ENCODE measurements at places on chromosomes 3 and 15. TPM values are rescaled to one million over a fixed set of nuclear protein-coding genes. Genes with fewer than 3 reads are reported as not detected.
A peak's percentile ranks its signal among the peaks of the same experiment; 100 is the strongest.

GRCh38 chr3:182058488-182058887, 346.8 kb downstream of the SOX2 start:
- H3K4me3 ChIP-seq = no peak overlapping the region
- H3K27me3 ChIP-seq = no peaks in the 10 kb centered on the region
- no peaks in the 10 kb centered on the region for H3K4me1 ChIP-seq
- H3K27ac ChIP-seq = no peak overlapping the region
- H3K36me3 ChIP-seq = no peaks in the 10 kb centered on the region

- DNase-seq = no peak
- no peaks in the 10 kb centered on the region for H3K27me3 ChIP-seq
- peaks cover 32% of the 10 kb centered on the region for H3K36me3 ChIP-seq
- H3K27ac ChIP-seq = no peak overlapping the region
- peaks cover 11% of the 10 kb centered on the region for H3K4me1 ChIP-seq
- no peak overlapping the region for H3K4me3 ChIP-seq
Observed at GRCh38 chr3:136711277-136711676, 40.9 kb downstream of the STAG1 start.

DNA sequence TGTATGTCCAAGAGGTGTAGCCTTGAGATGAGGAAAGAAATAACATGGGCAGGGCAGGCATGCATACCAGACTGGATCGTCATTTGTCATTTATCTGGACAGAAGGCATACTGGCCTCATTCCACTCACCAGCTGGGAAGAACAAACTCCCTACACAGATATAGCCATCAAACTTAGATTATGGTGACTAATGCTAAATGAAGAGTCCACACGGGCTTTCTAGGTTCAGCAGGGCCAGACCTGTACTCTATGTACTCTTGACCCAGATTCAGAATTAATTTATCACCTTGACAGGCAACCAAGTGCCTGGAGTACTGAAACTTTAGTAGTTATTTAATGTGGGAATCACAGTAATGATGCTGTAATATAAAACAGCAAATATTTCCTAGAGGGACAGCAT, 164.3 kb upstream of the IL12A start:
- no peak overlapping the region for H3K27ac ChIP-seq
- peaks cover 2% of the 10 kb centered on the region for H3K4me1 ChIP-seq
- no peaks in the 10 kb centered on the region for H3K36me3 ChIP-seq
- H3K27me3 ChIP-seq = no peaks in the 10 kb centered on the region
- no peak for DNase-seq
- H3K4me3 ChIP-seq = no peak overlapping the region

DNA sequence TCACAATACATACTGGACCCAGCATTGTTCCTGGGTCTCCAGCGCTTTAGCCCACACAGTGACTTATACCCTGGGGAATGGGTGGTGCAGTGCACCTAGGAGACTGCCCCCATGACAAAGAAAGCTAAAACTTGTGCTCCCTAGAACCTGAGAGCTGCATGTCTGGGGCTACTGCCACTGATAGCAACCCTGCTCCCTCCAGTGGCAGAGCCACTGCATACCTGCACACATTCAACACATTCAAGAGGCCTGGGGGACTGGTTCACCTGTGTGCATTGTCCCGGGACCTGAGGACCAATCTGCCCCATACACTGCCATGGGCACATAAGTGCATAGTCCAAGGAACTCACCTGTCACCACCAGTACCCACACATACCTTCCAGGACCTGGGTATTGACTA, 302.7 kb upstream of the MANF start:
- H3K4me3 ChIP-seq = no peak overlapping the region
- no peak overlapping the region for H3K27ac ChIP-seq
- no peak for DNase-seq
- H3K27me3 ChIP-seq = no peaks in the 10 kb centered on the region
- H3K4me1 ChIP-seq = no peaks in the 10 kb centered on the region

GRCh38 chr15:75479670-75480069, 28.2 kb upstream of the SIN3A start:
- H3K4me1 ChIP-seq = no peaks in the 10 kb centered on the region
- H3K27ac ChIP-seq = no peak overlapping the region
- H3K4me3 ChIP-seq = no peak overlapping the region
- peaks cover 27% of the 10 kb centered on the region for H3K36me3 ChIP-seq
- DNase-seq = no peak
- H3K27me3 ChIP-seq = no peaks in the 10 kb centered on the region

DNA sequence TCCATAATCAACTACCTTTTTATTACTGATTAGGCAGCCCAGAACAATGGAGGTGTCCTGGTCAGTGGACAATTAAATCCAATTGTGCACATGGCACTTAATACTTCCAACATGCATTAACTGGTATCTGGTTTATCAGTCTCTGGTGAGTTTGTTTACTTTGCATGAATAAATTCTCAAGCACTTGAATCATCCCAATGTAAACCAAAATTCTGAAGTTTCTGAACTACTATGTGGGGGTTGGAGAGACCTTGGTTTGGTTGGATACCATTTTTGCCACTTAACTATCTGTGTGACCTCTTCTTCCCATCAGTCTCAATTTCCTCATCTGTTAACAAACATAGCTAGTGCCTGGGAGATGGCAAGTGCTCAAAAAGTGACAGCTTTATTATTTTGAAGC, 70.5 kb upstream of the MAP4 start:
- no peaks in the 10 kb centered on the region for H3K27me3 ChIP-seq
- H3K4me3 ChIP-seq = no peak overlapping the region
- H3K27ac ChIP-seq = peak overlapping the region; percentile 89
- DNase-seq = no peak

DNA sequence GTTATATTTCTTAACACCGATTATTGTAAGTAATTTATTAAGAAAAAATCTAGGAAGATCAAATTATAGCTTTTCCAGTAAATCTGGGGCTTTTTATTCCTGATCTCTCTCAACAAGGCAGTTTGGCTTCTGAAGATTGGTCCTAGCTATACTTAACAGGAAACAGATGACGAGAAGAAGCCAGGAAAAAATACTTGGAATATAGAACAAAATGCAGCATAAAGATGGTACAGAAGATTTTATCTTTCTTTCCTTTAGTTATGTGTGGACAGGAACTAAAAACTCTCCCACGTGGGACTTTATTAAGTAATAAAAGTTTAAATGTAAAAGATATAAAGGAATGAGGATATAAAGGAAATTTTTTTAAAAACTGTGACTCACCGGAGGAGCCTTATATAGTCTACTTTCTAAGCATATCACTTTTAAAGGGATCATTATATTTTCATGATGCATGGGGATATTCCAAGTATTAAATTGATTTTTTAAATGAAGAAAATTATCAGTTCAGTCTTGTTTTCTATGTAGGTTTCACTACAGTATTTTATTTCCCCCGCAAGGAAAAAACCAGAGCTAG, 8.2 kb downstream of the B3GNT5 start:
- peaks cover 6% of the 10 kb centered on the region for H3K27me3 ChIP-seq
- no peak for DNase-seq
- no peak overlapping the region for H3K27ac ChIP-seq
- no peak overlapping the region for H3K4me3 ChIP-seq

DNA sequence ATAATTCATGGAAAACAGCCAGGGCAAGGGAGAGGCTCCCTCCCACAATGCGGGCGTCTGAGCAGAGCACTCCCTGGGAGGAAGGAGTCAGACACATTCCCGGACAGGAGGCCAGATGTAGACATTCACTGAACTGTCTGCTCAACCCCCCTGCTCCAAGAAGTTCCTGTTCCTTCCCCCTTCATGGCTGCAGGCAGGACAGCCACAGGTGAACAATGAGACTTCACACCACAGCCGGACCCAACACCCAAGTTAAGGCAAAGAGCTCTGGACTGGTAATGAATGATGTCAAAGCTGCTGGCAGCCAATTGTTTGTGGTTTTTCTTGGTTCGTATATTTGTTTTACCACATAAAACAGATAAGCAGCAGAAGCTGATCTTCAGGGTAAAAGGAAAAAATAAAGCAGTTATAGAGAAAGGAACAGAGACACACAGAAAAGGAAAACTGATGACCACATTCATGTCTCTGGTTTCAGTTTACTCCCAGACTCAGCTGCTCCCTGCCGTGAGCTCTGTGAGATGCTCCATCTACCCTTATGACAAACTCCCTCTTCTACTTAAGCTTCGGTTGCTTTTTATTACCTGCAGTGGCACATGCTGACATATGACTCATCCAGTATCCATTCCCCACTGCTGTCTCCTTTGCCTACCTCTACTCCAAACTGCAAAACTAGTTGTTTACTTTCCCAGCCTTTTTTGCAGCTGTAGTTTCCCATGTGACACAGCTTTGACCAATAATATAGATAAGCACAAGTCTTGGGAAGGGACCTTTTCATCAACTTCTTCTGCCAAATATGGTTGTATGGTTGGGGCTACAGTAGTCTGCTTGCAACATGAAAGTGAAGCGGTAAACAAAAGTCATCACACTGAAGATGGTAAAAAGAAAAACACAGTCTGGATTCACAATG, 33.1 kb downstream of the DZIP1L start:
- no peaks in the 10 kb centered on the region for H3K4me1 ChIP-seq
- H3K4me3 ChIP-seq = no peak overlapping the region
- H3K36me3 ChIP-seq = no peaks in the 10 kb centered on the region
- H3K27me3 ChIP-seq = peaks cover 20% of the 10 kb centered on the region
- H3K27ac ChIP-seq = no peak overlapping the region
- no peak for DNase-seq

DNA sequence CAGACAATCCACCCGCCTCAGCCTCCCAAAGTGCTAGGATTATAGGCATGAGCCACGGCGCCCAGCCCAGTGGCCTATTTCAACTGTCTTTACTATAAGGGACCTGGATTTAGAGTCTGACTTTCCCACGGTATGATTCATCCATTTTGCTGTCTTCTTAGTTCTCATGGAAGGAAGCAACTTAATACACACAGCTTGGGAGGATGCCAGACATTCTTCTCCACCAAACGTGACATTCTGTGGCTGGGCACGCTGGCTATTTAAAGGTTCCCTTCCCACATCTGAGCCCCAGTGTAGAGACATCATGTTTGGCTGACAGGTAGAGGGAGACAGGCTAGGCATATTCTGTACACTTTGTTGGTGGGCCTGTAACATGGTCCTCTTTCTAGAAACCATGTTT, 26.2 kb downstream of the FAM43A start:
- no peaks in the 10 kb centered on the region for H3K27me3 ChIP-seq
- no peaks in the 10 kb centered on the region for H3K36me3 ChIP-seq
- no peak overlapping the region for H3K27ac ChIP-seq
- no peaks in the 10 kb centered on the region for H3K4me1 ChIP-seq

DNA sequence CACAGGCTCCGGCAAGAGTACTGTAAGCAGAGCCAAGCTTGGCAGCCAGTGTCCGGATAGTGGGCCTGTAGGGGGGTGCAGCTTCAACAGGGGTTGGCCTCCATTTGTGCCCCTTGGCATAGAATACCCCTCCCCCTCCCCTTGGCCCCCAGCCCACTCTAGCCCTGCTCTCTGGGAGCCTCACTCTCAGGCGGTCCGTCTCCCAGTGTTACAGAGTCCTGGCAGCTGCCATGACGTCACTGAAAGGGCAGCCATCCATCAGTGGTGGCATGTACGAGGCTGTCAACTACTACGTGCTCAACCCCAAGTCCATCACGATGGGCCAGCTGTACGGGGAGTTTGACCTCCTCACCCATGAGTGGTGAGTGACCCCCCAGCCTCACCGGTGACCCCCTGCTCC, 50.4 kb downstream of the DNAH1 start:
- H3K27me3 ChIP-seq = no peaks in the 10 kb centered on the region
- H3K27ac ChIP-seq = no peak overlapping the region
- H3K4me3 ChIP-seq = no peak overlapping the region
- no peaks in the 10 kb centered on the region for H3K4me1 ChIP-seq
- no peak for DNase-seq

DNA sequence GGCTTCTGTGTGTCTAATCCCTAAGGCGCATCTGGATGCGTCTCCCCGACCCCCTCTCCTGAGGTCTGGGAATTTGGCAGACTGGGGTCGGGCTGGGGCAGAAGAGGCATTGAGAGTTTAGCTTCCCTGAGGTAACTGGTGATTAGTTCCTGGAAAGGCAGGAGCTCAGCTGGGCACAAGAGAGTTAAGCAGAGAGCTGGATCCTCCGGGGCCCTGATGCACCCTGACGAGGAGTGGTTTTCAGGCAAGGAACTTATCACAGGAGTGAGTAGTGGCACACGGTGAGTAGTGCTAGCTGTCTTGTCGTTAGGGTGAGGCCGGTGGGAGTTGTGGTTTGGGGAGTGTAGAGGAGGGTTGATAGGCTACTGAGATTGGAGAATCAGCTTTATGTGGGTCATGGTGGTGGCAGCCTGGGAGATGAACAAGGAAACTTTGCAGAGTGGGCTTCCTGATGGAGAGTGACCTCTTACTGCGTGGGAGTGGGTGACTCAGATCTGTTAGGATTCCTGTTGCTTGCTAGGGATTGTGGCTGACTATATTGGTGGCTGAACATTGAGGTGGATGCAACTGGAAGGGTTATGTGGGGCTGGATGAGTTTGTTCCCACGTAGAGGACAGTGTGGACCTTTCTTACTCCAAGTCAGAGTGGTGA, 897 bp downstream of the RAD54L2 start:
- H3K36me3 ChIP-seq = peaks cover 13% of the 10 kb centered on the region
- H3K4me3 ChIP-seq = peak overlapping the region; percentile 90
- DNase-seq = peak; percentile 20
- peak overlapping the region; percentile 85 for H3K27ac ChIP-seq

DNA sequence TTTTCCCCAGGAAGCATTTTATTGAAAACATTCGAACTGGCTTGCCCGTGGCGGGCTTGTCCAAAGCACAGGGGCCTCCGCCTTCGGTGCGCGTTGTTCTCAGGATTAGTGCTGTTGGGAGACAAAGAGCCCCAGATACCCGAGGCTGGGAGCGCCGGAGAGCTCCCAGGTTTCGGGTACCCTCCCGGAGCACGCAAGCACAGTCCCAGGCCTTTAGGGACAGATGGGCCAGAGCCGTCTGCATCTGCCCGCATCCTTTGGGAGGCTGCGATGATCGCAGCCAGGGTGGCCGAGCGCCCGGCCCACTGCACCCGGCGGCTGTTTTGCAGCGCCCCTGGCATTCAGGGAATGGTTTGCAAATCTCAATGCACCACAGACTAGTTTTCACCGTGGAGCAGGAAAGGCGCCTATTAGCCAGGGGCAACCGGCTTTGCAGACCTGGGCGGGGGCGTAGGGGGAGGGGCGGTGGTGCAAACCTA, 5.0 kb upstream of the FEZF2 start:
- H3K36me3 ChIP-seq = no peaks in the 10 kb centered on the region
- H3K4me3 ChIP-seq = no peak overlapping the region
- peaks cover 65% of the 10 kb centered on the region for H3K27me3 ChIP-seq
- H3K4me1 ChIP-seq = no peaks in the 10 kb centered on the region
- DNase-seq = no peak
- H3K27ac ChIP-seq = no peak overlapping the region

DNA sequence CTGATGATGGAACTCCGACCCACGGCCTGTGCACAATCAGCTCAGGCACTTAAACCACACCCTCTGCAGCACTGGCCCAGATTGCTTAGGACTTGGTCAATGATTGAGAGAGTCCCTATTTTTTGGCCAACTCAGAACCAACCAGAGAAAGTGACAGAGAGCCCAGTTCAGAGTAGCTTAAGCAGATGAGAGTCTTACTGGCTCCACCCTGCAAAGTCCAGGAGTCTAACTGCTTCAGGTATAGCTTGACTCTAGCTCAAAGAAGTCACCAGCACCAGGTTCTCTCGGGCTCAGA, 20.1 kb downstream of the SLC6A20 start:
- H3K36me3 ChIP-seq = no peaks in the 10 kb centered on the region
- H3K27me3 ChIP-seq = peaks cover 5% of the 10 kb centered on the region
- no peak overlapping the region for H3K4me3 ChIP-seq
- DNase-seq = no peak
- no peak overlapping the region for H3K27ac ChIP-seq

The DNAJA4 gene
- total RNA-seq = 18.8 TPM

The ACTL6A gene
- total RNA-seq = 58.2 TPM

The SPATA12 gene
- total RNA-seq = not detected

The MUC20 gene
- 4.6 TPM for total RNA-seq

The TICRR gene
- 0.69 TPM for total RNA-seq

The INSYN1 gene
- total RNA-seq = not detected

The MBD4 gene
- 98.7 TPM for total RNA-seq

The TBCCD1 gene
- 11.9 TPM for total RNA-seq

The HYPK gene
- total RNA-seq = 19.2 TPM

The CDC25A gene
- 1.8 TPM for total RNA-seq

The NEK11 gene
- total RNA-seq = 1.5 TPM

The GRM2 gene
- 0.58 TPM for total RNA-seq
